ENCODE measurements at places on chromosomes 1 and 21.

DNA sequence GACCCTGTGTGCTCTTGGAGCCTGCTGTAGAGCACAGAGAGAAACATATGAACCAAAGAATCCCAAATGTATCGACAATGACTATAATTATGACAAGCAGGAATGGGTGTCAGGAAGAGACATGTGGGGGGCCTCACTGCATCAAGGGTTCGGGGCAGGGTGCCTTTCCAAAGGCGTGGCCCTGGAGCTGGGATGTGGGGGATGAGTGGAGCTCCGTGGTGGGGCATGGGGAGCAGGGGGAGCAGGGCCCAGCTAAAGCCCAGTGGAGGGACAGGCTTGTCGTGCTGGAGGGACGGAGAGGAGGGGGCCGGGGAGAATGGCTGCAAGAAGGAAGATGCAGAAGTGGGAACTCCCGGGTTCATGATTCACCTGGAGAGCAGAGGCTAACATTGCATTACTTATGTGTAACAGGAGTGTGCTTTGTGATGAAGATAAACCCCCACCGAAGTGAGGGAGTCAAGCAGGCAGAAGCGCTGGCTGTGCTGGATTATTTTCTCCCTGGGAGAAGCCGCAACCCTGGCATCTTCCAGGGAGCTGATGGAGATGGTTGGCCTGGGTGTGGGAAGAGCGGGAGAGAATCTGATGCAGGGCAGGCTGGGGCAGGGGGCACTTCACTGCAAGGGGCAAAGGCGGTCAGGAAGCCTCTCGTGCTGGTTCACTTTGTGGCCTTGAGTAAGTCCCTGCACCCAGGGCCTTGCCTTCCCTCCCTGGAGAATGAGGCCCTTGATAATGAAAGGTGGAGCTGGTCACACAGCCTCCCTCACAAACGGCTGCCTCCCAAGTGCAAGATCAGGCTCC lies 124.6 kb upstream of the RUNX3 start:
- no peak for DNase-seq

DNA sequence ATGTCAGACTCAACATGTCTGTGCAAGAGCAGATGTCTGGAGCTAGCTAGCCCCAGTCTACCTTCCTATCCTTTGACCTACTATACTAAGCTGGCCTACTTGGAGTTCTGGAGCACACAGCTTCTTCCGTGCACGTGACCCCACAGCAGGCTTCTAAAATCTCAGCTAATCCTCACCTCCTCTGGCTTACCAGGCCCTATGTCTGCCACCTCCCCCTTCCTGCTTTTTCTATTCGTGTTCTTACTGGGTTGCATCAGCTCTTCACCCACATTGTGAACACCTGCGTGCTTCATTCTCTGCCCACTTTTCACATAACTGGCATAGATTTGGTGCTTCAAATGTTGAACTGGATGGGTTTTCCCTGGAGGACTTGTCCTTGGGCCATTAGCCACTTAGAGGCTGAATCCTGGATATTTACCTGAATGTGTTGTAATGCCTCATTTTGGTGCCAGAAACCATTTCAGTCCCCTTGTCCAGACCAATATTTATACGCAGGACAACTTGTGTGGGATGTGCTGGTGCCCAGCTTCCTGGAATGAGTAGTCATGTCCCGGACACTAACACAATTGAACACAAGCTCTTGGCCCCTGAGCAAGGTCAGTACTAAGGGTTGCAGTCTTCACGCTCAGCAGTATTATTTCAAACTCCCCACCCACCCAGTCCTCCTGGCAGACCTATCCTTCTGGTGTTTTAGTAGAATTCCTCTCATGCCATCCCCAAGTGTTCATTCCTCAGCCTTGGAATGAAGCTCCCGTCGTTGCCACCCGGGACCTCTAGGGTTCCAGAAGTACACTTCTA lies 24.0 kb downstream of the TENT5C start:
- DNase-seq = no peak

GRCh38 chr1:54353959-54354358 lies 52.2 kb downstream of the SSBP3 start:
- peak; percentile 83 for DNase-seq

DNA sequence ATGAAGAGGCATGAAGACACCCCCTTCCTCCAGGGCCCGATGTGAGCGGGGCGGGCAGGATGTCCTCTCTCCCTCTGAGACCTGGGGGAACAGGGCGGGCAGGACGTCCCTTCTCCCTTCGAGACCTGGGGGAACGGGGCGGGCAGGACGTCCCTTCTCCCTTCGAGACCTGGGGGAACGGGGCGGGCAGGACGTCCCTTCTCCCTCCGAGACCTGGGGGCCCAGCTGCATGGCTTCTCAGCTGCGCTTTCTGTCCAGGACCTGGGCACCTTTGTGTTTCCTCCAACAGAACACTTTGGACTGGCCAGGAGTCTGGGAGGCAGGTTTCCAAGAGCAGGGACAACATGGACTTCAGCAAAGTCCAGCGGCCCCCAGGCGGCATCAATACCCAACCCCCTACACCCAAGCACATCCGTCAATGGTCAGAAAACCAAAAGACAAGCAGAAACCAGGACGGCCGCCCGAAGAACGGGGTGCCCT lies 30.8 kb upstream of the ADARB1 start:
- no peak for DNase-seq

- DNase-seq = no peak
These were observed 70.4 kb downstream of the SPSB1 start for GRCh38 chr1:9363061-9363471.

GRCh38 chr1:61227857-61228550 lies 145.6 kb downstream of the NFIA start:
- no peak for DNase-seq

DNA sequence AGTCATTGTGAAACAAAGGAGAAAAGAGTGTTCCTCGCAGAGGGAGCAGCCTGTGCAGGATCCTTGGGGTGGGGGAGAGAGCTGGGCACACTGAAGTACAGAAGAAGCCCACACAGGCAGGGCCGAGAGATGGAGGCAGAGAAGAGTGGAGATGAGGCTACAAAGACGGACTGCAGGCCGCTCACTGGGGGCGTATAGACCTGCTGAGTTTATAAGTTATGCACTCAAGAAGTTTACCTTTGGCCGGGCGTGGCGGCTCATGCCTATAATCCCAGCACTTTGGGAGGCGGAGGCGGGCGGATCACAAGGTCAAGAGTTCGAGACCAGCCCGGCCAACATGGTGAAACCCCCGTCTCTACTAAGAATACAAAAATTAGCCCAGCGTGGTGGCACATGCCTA lies 7.6 kb upstream of the SLAMF9 start:
- DNase-seq = no peak

- no peak for DNase-seq
These were observed 231.3 kb upstream of the USP25 start for GRCh38 chr21:15498455-15498854.

- no peak for DNase-seq
These were observed 96.7 kb upstream of the IGSF21 start for GRCh38 chr1:18010945-18011344.

- DNase-seq = no peak
These were observed 117.7 kb upstream of the SGIP1 start for GRCh38 chr1:66416295-66416694.

- peak; percentile 48 for DNase-seq
These were observed 36.6 kb downstream of the WNT3A start for GRCh38 chr1:228043281-228043848.

All from ELF-1 (cell line).